ENCODE measurements at places on chromosomes 2 and 18.

GRCh38 chr2:122639711-122640110 lies 884.3 kb downstream of the TSN start:
- no peak for DNase-seq
- no peak overlapping the region for H3K27ac ChIP-seq
- H3K4me1 ChIP-seq: peaks cover 8% of the 10 kb centered on the region
- no peaks in the 10 kb centered on the region for H3K36me3 ChIP-seq

- H3K27me3 ChIP-seq: peaks cover 2% of the 10 kb centered on the region
- no peaks in the 10 kb centered on the region for H3K36me3 ChIP-seq
- H3K4me1 ChIP-seq: no peaks in the 10 kb centered on the region
- no peak overlapping the region for H3K4me3 ChIP-seq
Measured at GRCh38 chr2:81087646-81088045, 783.1 kb upstream of the LRRTM1 start.

DNA sequence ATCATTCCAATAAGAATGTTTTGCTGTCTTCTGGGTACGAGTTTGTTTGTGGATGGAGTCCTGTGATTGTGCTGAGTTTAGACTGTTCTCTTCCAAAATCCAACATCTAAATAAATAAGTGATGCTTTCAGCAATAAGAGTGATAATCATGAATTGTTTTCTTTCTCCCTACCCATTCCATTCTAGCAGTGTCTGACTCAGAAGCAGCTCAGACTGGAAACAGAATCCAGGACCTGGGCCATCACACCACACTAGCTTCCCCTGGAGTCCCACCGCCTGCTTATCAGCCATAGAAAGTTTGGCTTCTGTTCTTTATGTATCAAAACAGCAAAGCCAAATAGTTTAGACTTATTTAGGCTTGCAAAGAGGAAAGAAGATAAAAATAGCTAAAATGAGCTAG lies 76.4 kb upstream of the CNGA3 start:
- H3K4me1 ChIP-seq: no peaks in the 10 kb centered on the region
- no peak overlapping the region for H3K4me3 ChIP-seq
- H3K36me3 ChIP-seq: peaks cover 3% of the 10 kb centered on the region
- DNase-seq: no peak
- no peak overlapping the region for H3K27ac ChIP-seq

- H3K27ac ChIP-seq: no peak overlapping the region
- H3K4me3 ChIP-seq: no peak overlapping the region
- no peaks in the 10 kb centered on the region for H3K36me3 ChIP-seq
- peaks cover 1% of the 10 kb centered on the region for H3K27me3 ChIP-seq
Measured at GRCh38 chr2:75140288-75140687, 59.0 kb downstream of the TACR1 start.

DNA sequence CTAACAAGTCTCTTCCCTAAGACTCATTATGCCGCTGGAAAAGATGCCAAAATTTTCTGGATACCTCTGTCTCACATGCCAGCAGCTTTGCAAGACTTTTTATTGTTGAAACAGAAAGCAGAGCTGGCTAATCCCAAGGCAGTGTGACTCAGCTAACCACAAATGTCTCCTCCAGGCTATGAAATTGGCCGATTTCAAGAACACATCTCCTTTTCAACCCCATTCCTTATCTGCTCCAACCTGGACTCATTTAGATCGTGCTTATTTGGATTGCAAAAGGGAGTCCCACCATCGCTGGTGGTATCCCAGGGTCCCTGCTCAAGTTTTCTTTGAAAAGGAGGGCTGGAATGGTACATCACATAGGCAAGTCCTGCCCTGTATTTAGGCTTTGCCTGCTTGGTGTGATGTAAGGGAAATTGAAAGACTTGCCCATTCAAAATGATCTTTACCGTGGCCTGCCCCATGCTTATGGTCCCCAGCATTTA lies 26.3 kb downstream of the DHRS9 start:
- H3K4me1 ChIP-seq: peaks cover 3% of the 10 kb centered on the region
- no peak for DNase-seq
- peaks cover 4% of the 10 kb centered on the region for H3K27me3 ChIP-seq
- no peak overlapping the region for H3K4me3 ChIP-seq

DNA sequence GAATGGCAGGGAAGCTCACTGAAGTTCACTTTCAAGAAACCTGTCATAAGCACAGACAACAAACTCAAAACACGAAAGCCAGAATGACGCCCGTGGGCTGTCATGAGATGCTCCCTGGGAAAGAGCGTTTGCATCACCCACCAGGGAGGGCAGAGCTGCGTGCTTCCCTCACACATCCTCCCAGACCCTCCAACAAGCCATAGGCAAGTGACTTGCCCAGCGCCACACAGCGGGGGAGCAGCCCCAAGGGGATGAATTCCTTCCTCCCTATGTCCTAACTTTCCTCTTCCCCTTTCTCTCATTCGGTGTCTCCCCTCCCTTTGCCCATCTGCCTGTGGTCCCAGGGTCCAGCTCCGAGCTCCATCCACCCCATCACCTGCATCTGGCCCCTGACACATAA lies 10.7 kb downstream of the BIN1 start:
- H3K4me3 ChIP-seq: no peak overlapping the region
- DNase-seq: no peak
- peaks cover 8% of the 10 kb centered on the region for H3K36me3 ChIP-seq
- H3K27me3 ChIP-seq: peaks cover 9% of the 10 kb centered on the region
- H3K4me1 ChIP-seq: peaks cover 39% of the 10 kb centered on the region
